ENCODE measurements at places on chromosomes 13 and 19.

DNA sequence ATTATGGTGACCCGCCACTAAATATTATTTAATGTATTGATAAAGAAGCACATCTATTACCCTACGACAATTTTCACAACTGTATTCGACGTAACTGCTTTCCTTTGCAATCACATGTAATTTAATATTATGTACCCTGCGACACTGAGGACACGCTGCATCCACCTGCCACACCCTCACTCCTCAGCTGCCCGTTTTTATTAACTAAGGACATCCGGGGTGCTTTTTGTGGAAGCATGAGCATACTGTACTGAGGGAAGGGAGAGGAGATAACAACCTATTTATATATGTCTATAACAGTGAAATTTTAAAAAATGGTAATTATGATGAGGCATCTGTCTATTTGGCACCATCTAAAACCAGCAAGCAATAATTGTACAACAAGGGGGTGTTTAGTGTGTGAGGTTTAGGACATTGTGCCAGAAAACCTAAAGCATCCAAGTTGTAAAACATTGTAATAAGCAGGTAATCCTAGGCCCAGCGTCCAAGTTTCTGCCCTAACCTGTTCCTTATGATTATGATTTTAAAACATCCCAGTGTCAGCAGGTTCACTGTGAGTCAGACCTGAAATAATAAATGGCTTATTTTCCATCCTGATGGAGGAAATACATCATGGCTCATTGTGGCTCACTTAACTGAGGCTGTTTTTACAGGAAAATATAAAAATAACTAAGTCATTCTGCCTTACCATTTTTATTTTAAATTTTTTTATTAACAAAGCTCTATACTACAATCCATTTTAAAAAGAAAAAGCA lies 56.3 kb downstream of the FOXO1 start:
- no peak for DNase-seq

DNA sequence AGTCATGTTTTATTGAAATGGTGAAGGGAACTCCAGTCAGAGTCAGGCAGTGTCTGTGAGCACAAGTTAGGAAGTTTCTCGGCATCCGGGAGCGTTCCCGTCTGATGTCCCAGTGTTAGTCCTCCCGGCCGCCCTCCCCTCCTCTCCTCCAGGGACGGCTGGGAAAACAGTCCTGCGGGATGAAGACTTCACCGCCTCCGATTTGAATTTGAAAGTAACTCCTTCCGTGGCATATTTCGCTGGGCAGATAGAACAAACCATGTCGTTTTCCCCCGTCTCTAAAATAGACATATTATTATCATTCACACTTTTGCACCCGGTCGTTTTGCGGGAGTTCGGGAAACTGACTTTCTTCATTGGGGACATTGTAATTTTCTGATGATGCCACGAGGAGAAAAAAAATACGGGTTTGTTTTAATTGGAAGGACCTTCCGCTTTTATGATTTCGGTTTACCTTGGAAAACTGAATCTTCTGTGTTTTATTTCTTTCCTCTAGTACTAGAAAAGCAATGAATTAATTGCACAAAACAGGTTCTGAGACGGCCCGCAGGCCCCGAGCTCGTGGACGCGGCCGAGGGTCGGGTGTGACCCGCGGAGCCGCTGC lies 76.6 kb downstream of the ZIC5 start:
- DNase-seq, result no peak

GRCh38 chr19:33388231-33388724 lies 14.8 kb downstream of the CEBPG start:
- no peak for DNase-seq

- no peak for DNase-seq
Measured at GRCh38 chr19:48443256-48443655, 2.5 kb upstream of the GRWD1 start.

DNA sequence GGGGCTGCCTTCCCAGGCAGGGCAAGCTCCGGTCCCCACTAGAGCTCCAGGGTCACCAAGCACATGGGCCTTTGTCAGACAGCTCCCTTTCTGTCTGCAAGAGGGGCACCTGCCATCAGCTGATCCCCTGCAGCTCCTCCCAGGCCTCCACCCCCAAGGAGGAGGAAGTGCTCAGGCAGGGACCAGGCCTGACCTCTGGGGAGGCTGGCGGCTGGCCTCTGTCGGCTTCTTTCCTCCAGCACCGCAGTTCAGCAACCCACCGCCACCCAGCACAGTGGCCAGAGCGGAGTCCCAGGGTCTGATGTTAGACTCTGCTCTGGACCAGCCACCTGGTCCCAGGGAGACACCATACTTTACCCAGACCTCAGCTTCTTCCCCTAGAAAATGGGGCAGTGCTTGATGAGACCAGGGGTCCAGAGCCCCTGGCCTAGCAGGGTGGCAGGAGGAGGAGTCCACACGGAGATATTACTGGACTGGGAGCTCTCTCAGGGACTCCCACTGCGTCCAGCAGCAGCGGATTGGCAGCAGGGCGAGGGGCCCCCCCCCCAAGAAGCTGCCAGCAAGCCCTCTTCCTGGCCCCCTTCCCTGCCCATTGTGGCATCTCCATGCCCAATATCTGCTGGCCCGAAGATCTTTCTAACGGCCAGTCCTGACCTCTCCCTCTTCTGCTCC lies 24.1 kb downstream of the NKPD1 start:
- no peak for DNase-seq

DNA sequence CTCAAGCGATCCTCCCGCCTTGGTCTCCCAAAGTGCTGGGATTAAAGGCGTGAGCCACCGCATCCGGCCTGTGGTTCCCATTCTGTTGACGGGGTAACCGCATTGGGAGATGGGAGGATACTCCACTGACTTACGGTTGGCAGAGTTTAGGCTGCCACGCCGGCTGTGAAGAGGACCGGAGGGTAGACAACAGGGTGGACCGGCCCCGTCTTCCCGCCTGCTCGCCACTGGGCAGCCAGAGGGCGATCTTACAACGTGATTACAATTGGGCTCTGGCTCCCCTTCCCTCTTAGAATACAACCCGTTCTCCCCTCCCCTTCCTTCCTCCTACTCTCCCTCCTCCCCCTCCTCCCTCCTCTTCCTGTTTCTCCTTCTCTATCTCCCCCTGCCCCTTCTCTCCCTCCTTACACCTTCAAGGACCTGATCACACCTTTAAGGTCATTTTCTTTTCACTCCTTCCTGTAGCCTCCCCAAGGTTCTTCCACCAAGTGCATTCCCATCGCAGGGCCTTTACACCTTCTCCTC lies 957 bp upstream of the CCDC194 start:
- DNase-seq, result no peak

GRCh38 chr19:13806728-13807127 lies 11.5 kb downstream of the ZSWIM4 start:
- DNase-seq, result no peak

GRCh38 chr13:46278474-46278873 lies 66.7 kb downstream of the LRRC63 start:
- DNase-seq, result no peak

GRCh38 chr19:1065606-1066109 lies 1.3 kb upstream of the ARHGAP45 start:
- DNase-seq, result no peak

DNA sequence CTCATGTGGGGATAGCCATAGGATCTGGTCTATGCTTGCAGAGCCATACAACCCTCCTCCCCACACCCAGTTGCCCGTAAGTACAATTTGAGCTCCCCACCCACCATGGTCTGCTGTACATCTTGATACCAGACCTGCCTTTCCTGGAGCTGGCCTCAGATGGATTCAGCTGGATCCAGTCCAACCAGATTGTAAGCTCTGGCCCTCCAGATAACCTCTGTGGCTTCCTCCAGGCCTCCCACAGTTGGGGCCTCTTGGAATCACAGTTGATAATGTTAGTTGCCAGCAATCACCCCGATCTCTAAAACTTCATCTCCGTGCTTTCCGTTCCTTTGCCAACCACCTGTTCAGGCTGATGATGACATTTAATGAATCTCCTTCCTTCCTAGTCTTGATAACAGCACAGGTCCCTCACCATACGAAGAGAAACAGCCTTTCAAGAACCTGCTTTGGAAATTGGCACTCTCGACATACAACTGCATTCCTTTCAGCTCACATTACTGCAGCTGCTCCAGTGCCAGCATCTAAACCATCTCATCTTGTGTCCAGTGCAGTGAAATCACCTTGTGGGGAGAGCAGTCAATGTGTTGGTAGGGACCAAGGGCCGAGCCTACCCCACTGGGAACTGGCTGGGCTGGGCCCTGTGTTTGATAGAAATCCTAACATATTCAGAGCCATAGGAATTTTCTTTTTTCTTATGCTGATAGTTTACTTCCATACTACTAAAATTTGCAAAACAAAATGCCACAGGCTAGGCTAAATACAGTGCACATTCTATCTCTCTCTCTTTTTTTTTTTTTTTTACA lies 15.1 kb upstream of the FOXO1 start:
- no peak for DNase-seq

DNA sequence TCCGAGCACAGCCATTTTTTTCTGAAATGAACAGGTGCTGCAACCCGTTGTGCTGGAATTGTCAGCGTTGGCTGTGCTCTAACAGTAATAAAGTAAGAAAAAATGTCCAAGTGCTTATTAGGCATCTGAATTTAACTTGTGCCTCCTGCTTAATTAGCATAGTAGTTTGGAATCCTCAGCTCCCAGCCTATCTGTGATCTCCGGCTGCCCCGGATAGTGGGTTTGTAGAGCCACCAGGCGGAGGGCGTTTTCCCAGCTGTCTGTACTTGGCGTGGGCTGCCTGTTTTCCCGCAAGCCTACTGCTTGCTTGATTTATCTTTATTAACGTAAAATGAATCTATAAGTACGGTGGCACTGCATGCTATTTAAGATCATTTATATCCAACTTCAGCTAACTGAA lies 137.9 kb downstream of the MTUS2 start:
- DNase-seq, result no peak

DNA sequence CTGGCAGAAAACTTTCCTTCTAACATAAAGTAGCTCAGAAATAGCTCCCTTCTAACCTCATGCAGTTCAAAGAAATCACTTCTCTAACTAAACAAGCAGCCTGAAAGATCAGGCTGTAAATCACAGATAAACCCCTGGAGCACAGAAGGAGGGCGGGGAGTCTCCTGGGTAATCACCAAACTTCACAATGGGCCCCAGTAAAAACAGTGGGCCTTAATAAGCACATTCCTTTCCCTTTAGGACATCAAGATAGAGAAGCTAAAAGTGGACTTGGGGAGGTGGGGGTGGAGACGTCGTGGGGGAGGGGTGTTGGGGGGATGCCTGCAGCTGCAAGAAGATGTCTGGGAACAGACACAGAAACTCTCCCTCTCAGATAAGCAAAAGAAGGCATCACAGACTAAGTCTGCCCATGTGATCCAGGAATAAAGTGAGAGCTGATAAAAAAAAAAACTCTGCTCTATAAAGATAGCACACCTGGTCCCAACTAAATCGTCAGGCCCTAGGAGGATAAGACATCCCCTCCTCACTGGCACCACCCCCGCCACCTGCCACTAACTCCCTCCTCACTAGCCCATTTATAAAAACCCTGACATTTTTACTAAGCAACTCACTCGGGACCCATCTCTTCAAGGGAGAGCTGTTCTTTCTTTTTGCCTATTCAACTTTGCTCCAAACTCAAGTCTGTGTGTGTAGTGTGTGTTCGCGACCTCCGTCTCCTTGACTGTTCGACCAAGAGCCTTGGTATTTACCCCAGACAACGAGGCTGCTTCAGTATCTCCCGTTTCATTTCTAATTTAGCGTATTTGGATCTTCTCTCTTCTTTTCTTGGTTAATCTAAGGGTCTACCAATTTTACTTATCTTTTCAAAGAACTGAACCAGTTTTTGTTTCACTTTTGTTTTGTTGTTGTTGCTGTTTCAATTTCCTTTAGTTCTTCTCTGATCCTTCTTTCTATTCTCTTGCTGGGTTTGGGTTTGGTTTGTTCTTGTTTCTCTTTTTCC lies 31.7 kb downstream of the DNAJC15 start:
- no peak for DNase-seq

DNA sequence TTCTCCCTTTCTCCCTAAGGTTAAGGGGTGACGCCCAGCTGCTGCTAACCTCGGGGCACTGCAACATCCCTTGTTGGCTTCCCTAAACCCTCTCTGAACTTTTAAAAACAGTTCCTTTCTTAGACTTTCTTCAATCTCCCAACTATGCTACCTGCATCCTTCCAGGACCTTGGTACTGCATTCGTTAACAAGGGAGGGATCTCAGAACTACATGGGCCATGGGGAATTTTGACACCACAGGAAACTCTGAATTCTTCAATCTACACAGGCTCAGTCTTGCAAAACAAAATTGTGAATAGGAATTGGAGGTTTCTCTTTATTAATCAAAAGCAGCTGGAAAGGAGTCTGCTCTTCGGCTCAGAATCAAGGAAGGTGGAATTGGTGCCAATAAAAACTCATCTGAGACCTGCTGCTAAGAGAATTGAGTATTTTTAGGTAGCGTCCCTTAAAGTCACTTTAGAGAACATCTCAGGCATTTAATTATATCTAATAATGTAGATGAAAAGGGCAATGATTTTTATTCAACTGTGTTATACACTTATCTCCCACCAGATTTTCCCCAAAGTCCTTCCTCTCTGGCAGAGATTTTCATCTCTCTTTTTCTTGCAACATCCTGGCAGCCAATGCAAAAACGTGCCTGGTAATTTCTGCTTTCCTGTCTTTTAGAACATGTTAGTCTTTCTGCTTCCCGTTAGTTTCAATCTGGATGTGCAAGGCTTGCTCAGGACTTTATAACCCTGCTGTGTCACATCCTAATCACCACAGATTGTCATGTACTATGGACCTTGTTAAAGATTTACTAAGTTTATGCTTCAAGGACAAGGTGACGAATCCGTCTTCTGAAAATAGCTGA lies 69.1 kb upstream of the SLC15A1 start:
- DNase-seq, result no peak

GRCh38 chr13:48304143-48304876 lies 759 bp downstream of the RB1 start:
- no peak for DNase-seq

Data from esophagus squamous epithelium (tissue), 5 donors.